ENCODE measurements at places on chromosomes 1 and 21.
A peak's percentile ranks its signal among the peaks of the same experiment; 100 is the strongest.

DNA sequence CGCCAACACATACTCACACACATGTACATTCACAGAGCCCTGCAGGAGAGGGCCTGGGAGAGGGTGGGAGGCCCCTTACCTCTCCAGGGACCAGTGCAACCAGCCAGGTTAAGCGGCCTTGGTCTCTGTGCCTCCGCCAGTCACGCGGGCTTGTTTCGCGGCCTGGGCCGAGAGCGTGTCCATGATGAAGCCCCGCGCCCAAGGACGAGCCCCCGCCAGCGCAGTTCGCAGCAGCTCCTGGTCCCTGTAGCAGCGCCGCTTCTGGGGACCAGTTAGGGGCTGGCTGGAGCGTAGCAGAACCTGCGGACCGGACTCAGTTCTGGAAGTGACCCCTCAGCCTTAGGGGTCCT lies 7.3 kb upstream of the FAM167B start:
- DNase-seq = no peak

DNA sequence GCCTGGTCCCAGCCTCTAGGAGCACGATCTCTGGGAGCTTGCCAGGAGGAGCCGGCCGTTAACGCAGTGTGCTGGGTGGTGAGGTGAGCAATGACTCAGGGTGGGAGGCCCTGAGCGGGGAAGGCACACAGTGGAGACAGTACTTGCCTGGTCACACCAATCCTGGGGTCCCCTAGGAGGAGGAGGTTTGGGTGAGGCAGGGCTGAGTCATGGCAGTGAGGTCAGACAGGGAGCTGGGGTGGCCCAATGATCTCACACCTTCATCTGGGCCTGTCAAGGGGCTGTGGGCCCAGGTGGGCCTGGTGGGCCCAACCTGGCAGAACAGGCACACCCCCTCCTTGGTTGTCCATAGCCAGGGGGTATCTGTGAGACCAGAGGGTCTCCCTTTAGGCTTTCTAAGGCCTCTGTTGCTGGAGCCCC lies 8.6 kb upstream of the EDN2 start:
- DNase-seq = peak; percentile 98

DNA sequence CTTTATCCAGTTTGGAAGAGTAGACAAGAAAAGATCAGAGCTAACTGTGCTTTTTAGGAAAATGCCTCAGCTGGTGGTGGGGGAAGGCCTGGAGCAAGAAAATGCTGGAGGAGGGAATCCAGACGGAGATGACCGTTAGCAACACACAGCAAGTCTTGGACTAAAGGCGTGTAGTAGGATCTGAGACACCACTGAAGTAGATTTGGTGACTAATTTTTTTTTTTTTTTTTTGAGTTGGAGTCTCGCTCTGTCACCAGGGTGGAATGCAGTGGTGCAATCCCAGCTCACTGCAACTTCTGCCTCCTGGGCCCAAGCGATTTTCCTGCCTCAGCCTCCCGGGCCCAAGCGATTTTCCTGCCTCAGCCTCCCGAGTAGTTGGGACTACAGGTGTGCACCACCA lies 41.2 kb downstream of the LPAR3 start:
- DNase-seq = peak; percentile 71

DNA sequence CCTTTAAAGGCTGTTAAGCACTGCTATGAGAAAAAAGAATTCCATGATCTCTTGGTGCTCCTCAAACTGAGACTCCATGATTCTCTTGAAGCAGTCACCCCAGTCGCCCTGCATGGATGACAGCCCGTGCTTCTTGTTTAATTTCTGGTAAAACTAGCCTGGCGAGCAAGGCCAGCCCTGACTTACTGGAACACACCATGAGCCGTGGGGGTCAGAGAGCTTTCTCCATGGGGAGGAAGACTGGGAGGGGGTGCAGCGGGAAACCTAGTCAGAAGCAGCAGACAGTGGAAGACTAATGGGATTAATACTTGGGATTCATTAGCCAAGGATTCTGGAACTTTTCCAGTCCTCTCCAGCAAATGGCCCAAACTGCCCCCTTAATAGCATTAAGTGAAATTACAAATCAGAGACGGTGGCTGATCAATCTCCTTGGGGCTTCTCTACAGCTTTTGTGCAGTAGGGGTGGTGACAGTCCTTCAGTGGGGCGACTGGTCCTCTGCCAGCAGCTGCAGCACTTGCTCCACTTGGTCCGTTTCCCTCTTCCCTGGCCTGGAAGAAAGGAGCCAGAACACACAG lies 57.2 kb upstream of the LRRN2 start:
- DNase-seq = no peak

GRCh38 chr1:223716302-223716862 lies 4.0 kb downstream of the CAPN2 start:
- no peak for DNase-seq

GRCh38 chr1:195933835-195934234 lies 674.4 kb downstream of the KCNT2 start:
- no peak for DNase-seq

GRCh38 chr1:220269036-220269435 lies 3.2 kb downstream of the RAB3GAP2 start:
- no peak for DNase-seq

DNA sequence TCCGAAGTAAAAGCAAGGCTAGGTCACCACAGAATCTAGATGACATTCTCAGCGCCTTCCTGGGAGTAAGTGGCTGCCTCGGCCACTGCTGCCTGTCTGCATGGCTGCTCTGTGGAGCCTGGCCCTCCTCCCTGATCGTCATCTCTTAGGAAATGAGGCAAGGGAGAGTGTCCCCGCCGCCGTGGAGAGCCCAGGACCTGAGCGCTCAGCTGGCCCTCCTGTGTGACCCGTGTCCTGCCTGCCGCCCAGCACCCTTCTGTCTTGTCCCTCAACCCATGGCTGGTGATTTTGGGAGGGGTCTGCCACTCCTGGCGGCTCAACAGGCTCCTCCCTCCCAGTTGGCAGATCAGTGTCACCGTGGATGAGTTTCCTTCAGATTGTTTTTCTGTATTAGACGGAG lies 156.4 kb upstream of the COL6A1 start:
- DNase-seq = no peak

DNA sequence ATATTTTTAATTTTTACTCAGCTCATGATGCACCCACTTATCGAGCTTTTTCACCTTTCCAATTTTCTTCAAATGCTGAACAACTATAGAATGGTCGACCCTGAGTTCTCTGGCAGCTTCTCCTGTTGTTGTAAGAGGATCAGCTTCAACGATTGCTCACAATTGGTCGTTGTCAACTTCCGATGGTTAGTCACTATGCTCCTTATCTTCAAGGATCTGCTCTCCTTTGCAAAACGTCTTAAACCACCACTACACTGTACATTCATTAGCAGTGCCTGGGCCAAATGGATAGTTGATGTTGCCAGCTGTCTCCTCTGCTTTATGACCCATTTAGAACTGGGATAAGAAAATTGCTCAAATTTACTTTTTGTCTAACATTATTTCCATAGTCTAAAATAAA lies 385.9 kb upstream of the LYPLAL1 start:
- no peak for DNase-seq

GRCh38 chr1:54188291-54188690 lies 11.5 kb downstream of the CYB5RL start:
- no peak for DNase-seq

- DNase-seq = no peak
Measured at GRCh38 chr1:222129041-222129440, 387.2 kb upstream of the DUSP10 start.

DNA sequence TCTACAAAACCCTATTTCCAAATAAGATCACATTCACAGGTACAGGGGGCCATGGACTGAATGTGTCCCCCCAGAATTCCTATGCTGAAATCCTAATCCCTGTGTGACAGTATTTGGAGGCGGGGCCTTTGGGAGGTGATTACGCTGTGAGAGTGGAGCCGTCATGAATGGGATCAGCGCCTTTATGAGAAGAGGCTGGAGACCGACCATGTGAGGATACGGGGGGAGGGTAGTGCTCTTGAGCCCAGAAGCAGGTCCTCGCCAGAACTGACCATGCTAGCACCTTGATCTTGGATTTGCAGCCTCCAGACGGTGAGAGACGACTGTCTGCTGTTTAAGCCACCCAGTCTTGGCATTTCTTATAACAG lies 23.8 kb upstream of the KIF26B start:
- DNase-seq = no peak

GRCh38 chr1:27397110-27397509 lies 4.7 kb downstream of the GPR3 start:
- no peak for DNase-seq

DNA sequence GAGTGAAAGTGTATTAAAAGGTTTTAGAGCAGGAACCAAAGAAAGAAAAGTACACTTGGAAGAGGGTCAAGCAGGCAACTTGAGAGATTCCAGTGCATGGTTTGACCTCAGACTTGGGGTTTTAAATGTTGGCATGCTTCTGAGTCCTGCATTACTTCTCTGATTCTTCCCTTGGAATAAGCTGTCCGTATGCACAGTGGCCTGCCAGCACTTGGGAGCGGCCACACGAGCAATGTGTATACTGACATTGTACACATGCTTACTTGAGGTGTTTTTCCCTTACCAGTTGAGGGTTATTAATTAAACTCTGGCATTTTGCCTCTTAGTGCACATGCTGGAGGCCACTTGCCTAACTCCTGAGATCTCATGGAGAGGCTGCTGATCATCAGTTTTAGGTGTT lies 786.6 kb upstream of the RGS18 start:
- DNase-seq = no peak

DNA sequence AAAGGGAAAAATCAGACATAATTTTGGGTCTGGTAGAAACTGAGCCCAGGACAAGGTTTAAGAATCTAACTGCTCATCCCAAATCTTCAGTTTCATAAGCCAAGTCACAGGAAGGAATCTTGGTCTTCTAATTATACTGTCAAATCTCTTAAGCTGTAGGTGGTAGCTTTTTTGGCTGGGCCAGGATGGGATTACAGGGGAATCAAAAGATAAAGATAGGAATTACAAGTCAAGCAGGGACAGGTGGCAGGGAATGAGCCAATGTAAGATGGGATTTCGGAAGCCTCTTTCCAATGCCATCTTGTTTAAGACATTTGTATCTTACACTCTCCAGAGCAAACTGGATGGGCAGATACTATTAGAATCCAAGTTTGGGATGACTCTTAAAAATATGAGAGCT lies 383.5 kb downstream of the KCNH1 start:
- DNase-seq = no peak

All from H54 (cell line).